ENCODE measurements at places on chromosomes 5 and 9. TPM values are rescaled to one million over a fixed set of nuclear protein-coding genes. Genes with fewer than 3 reads are reported as not detected.
A peak's percentile ranks its signal among the peaks of the same experiment; 100 is the strongest.

DNA sequence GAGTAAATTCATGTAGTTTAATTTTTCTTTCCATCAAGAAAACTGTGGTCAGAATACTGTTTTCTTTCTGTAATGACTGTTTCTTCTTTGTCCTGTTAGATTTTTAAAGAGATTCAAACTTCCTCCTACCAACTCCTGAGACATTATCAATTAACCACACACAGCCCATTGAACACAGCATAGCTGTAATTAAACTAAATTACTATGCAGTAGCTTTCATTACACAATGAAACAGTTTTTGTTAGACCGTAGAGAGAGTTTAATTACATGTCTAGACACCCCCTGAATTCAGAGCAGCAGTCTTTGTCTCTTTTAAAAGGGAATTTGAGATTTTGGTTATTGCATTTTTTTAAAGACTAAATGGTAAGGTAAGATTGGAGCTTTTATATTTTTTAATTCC is 77.5 kb downstream of the STARD4 start:
- ATAC-seq: no peak

- no peak for ATAC-seq
Measured at GRCh38 chr9:36441966-36442365, 41.9 kb upstream of the RNF38 start.

GRCh38 chr5:76582230-76583162 is 40.7 kb downstream of the F2RL2 start:
- ATAC-seq: no peak

- ATAC-seq: no peak
Measured at GRCh38 chr9:138074516-138074915, 196.9 kb downstream of the CACNA1B start.

DNA sequence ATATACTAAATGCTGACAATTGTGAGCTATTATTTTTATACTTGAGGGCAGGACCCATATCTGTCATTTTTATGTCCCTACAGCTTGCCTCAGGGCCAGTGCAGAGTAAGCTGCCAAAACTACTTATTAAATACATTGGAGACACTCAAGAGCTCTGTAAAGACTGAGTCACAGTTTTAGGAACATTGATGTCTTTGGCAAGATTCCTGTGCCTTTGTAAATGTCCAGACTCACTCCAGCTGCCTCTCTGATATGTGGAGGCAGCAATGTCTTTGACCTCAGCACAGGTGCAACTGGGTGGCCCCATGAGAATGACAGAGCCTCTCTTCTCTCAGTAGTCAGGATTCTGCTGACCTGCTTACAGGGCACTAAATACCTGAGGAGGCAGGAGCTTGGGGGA is 363.2 kb downstream of the OSTF1 start:
- ATAC-seq: no peak

GRCh38 chr5:54985301-54986268 is at the start of gene ESM1:
Gene ESM1 (minus strand): TSS chr5:54985593. CDS start chr5:54985517, 76 bp downstream.
- peak; percentile 18 for ATAC-seq

- ATAC-seq: no peak
Measured at GRCh38 chr9:126165755-126166154, 160.9 kb upstream of the MVB12B start.

DNA sequence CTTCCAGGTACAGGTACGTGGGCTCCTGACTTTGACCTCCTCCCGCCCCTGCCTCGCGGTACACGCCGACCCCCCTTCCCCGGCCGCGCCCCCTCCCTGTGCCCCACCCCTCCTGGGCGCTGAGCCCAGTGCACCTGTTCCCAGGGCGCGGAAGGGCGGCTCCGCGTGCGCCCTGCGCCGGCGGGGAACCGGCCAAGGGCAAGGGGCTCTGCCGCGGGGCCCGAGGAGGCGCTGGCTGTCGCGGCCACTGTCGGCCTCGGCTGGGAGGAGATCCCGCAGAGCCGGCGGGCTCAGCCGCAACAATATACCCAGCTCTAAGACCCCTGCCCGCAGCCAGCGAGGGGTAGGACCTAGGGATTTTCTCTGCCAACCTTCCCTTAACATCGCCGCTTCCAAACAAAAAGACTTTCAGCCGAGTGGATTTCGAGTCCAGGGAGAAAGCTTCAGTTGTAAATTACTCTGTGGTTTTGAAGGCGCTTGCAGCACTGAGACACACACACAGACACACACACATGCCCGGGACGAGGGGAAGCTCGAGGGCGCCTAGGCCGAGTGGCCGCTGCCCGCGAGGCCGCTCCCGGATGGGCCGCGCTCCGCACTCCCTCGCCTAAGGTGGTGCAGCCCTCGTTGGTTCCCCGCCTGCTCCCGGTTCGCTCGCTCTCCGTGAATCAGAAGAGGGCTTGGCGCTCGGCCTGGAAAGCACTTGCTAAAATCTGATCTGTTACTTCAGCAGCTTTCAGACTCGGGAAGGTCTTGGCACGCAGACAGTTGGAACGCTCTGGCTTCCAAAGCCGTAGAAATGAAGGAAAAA is 1.2 kb downstream of the FGF18 start:
- ATAC-seq: peak; percentile 24

DNA sequence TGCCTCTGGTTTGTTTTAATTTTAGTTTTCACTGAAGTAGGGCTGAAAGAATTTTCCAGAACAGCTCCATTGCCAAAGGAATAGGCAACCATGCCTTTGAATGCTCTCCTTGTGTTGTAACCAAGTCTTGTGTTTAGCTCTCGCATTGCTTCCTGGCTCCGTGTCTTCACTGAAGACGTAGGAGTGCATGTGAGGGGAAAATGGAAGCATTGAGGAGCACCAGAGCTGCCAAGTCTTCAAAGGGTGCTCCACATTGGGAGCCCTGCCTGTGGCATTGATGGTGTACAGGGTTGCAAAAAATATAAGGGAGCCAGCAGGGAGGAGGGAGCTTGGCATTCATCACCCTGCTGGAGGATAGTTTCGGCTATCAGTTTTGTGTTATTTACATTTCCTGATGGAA is 86.6 kb downstream of the NTRK2 start:
- ATAC-seq: no peak

DNA sequence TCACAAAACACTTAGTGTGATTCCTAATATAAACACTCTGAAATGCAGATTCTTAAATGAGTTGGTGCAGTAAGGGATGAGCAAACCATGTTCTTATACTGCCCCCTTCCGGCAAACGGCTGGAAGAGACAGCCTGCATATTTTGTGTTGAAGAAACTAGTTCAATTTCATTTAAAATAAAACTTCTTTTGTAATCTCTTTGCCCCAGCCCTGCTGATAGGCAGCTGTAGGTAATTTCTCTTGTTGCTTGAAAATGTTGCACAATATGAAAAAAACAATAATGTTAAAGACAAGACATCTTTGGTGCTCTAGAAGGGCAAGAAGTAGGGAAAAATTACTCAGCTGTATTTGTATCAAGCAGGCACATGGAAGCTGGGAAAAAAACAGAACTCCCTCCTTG is 89.7 kb upstream of the CCNG1 start:
- peak; percentile 50 for ATAC-seq

DNA sequence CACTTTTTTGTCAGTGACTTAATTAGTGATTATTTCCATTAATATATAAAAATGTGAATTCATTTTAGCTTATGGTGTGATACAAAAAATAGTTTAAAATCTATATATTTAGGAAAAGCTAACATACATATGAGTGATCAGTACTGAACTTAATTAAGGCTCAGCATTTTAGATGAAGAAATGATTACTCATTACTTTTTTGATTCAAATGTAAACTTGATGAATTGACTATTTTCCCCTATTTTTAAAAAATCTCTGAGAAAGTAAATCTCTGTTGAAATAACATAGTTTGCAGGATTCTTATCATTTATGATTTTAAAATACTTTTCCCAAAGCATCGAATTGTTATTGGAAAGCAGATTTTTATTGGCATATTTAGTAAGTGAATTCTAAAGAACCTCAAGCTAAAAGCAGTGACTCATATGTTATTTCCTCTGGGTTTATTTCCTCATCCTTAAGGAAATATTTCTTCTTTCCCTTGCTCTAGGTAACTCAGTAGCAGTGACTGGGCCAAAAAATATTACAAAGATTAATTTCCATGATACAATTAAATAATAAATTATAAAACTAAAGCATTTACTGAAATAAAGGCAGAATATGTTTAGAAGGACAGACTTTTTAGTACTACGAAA is 290.6 kb downstream of the FER start:
- ATAC-seq: no peak

GRCh38 chr5:8577792-8578191 is 708.8 kb downstream of the MTRR start:
- ATAC-seq: no peak

GRCh38 chr9:5480919-5481318 is 29.4 kb upstream of the PDCD1LG2 start:
- ATAC-seq: no peak

DNA sequence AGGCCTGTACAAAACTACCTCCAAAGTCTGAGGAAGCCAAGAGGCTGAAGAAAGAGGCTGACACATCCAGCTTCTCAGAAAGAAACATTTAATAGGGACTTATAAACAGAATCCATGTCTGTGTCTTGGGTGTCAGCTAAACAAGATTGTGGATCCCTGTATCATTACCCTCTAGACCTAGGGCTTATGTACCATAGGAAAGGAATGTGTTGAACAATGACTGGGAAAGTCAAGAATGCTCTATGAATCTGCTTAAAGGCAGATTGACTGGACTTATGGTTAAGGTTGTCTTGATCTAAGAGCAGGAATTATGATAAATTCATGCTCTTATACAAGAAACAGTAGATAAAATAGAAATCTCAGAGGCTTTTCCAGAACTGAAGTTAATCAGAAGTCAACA is 335.7 kb upstream of the RPS23 start:
- ATAC-seq: no peak

- no peak for ATAC-seq
Measured at GRCh38 chr9:110031511-110032173, 176.3 kb downstream of the C9orf152 start.

GRCh38 chr5:177067503-177067902 is 19.2 kb upstream of the FGFR4 start:
- no peak for ATAC-seq

GRCh38 chr5:10250806-10251276 is 761 bp downstream of the CCT5 start:
- peak; percentile 25 for ATAC-seq

GRCh38 chr9:37035648-37036370 is 1.7 kb upstream of the PAX5 start:
- ATAC-seq: no peak

- no peak for ATAC-seq
Measured at GRCh38 chr5:172533058-172533398, 78.7 kb upstream of the SH3PXD2B start.

DNA sequence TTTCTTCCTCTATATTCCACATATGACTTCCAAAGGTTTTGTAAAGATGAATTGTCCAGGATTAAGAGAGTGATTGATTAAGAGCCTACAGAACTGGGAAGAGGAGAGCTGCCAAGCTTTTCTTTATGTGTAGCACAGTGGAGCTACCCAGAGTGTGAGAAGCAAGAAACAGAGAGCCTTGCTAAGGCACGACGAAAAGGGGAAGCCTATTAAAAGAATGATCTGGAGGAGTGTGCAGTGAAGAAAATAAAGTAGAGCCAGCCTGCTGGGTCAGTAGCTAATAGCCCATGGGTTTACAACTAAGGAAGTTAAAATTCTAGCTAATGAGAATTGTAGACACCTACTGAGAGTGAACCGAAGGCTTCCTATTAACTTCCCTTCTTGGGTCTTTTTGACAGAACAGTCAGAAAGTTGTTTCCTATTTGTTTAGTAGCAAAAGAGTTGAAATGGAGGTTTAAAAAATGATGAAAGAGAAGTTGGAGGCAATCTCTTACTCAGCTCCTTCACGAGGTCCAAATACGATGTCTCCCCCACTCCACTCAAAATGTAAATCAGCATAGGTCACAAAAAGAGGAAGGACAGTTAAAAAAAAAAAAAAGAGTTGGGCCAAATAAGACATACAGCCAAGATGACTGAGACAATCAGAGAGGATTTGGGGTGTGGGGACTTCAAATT is 957 bp upstream of the PRR16 start:
- ATAC-seq: no peak

DNA sequence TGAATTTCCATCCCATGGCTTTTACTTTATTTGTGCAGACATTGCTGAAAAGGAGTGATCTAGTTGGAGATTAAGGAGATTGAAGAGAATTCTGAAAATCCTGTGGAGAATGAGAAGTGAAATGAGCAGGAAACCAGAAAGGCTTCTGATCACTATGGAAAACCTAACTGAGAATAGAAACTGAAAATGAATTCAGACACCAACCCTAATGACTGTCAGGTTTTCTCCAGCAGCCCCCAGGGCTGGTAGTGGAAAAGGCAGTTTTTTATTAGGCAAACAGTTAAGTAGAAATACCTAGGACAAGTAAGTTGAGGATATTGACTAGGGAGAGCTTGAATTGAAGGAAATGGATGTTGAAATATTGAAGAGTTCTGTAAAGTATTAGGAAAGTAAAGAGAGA is 14.7 kb upstream of the ARRDC3 start:
- ATAC-seq: no peak

DNA sequence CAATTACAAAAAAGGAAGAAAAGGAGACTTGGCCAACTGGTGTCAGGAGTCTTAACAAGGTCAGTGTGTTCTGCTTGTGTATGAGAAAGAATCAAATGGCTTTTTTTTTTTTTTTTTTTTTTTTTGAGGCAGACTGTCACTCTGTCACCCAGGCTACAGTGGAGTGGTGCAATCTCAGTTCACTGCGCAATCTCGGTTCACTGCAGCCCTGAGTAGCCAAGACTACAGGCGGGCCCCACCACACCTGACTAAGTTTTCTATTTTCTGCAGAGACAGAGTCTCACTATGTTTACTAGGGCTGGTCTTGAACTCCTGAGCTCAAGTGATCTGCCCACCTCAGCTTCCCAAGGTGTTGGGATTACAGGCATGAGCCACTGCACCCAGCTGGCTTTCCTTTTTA is 3.1 kb upstream of the IL7R start:
- no peak for ATAC-seq

GRCh38 chr5:102796009-102796408 is 40.9 kb downstream of the PAM start:
- no peak for ATAC-seq

DNA sequence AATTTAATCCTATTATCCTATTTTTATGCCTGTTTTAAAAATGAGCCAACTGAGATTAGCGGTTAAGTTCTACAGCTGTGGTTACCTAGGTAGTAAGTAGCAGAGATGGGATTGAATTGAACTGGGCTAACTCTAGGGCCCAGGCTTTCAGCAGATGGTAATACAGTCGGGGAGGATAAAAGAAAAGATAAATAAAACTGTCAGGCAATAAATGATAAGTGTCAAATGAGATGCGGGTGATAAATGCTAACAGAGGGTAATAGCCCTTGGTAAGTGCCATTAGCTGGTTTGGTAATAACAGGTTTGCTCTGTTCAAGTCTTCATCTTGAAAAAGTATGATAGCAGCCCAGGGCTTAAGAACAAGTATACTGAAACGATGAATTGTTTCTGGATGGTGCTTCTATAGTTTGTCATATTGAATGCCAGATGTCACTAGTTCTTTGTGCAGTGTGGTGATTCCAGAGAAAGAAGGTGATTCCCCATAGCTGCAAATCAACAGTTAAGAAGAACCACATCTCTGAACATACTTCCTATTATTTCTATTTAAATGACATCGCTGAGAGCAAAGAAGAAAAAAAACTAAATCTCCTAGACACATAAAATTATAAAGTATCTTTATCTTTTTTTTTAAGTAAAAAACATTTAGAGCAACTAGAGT is 360.8 kb upstream of the PANK3 start:
- ATAC-seq: no peak

- no peak for ATAC-seq
Measured at GRCh38 chr9:134174073-134174449, 9.7 kb upstream of the RNU6ATAC start.

The WDR38 gene
- not detected for total RNA-seq

The LVRN gene
- total RNA-seq: 0.08 TPM

The PCDH1 gene
- total RNA-seq: 62.7 TPM

The FBXL7 gene
- 2.0 TPM for total RNA-seq

The FNIP1 gene
- total RNA-seq: 11.7 TPM

The SPAG8 gene
- total RNA-seq: 0.20 TPM

The LCN6 gene
- 3.8 TPM for total RNA-seq

The RNF183 gene
- 4.2 TPM for total RNA-seq

The CCNI2 gene
- not detected for total RNA-seq

The IL5 gene
- not detected for total RNA-seq
